ENCODE measurements at places on chromosomes 11 and 22.

DNA sequence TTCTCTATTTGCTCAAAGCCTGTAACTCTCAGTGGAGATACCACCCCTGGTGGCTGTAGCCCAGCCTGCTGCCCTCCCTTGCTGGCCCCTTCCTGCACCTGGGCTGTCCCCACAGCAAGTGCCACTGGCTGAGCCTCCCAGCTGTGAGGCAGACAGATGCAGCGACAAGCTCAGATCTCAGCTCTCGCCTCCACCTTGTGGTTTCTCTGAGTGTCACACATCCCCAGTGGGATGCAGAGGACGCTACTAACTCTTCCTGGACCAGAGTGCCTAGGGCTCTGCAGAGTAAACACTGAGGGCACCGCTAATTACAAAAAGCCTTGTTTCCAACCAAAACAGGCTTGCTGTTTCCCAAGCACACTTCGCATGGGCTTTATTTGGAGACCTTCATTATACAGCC, 8.9 kb downstream of the YPEL1 start:
- peak; percentile 53 for DNase-seq

DNA sequence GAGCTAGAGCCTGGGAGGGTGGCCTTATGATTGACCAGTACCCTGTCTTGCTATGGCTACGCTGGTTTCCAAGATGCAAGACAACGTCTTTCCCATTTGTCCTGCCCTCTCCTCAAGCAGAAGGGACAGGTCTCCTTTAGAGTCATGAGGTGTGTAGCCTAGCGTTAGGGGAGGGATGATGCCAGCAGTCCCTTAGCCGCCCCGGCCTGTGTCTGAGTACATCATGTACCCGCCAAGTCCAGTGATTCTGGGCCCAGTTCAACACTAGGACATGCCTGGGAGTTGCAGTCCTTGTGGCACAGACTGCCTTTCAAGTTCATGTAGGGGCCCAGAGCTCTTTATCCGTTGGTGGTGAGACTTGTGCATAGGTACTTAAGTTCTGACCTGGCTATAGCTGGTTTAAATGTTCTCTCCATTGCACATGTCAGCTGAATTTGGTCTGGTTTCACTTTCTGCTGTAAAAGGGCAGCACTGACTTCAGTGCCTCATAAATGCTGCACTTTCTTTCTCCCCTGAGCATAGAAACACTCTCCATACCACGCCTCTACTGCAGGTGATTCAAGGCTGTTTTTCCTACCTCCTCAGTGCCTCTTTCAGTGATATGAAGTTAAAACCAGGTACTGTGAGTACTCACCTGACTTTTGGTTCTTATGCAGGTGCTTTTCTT, 151.1 kb downstream of the METTL15 start:
- no peak for DNase-seq

DNA sequence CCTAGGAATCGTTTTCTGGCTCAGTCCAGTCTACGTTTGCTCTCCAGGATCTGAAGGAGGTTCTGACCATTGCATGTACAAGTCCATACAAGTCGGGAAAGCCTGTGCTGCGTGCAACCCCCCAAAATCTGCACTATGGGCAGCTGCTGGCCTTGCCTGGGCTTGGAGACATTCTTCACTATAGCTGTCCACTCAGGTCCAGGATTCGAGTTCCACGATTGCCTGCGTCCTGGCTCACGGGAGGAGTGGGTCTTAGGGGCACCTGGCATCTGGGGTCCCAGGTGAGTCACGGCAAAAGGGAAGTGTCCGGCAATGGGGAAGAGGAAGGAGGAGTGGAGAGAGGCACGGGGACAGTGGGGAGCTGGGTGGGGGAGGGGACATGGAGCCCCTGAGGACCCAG, 563.0 kb downstream of the BRD1 start:
- DNase-seq, result no peak

DNA sequence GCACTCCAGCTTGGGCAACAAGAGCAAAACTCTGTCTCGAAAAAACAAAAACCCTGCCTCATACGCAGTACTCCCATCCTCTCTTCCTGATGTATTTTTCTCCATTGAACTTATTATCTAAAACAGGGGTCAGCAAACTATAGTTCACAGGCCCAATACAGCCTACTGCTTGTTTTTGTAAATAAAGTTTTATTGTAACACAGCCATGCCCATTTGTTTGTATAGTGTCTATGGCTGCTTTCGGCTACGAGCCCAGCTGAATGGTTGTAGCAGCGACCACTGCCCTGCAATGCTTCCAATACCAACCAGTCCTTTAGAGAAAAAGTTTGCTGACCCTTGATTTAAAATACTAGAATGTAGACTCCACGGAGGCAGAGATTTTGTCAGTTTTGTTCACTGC, 6.1 kb downstream of the TXN2 start:
- DNase-seq, result no peak

DNA sequence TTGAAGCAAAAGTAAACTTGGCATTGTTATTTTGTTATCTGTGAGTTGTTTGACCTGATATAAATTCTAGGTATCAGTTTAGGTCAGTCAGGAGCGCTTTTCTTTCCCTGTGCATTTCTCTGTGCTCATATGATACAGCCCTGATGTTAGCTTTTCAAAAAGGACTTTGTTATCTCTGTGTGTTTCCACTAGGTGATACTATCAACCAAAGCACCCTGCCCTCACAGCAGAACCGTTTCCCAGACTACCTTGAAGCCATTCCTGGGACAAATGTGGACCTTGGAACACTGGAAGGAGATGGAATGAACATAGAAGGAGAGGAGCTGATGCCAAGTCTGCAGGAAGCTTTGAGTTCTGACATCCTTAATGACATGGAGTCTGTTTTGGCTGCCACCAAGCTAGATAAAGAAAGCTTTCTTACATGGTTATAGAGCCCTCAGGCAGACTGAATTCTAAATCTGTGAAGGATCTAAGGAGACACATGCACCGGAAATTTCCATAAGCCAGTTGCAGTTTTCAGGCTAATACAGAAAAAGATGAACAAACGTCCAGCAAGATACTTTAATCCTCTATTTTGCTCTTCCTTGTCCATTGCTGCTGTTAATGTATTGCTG, 87.7 kb upstream of the BIRC3 start:
- DNase-seq, result no peak

GRCh38 chr11:131815590-131815989, 445.2 kb downstream of the NTM start:
- no peak for DNase-seq

DNA sequence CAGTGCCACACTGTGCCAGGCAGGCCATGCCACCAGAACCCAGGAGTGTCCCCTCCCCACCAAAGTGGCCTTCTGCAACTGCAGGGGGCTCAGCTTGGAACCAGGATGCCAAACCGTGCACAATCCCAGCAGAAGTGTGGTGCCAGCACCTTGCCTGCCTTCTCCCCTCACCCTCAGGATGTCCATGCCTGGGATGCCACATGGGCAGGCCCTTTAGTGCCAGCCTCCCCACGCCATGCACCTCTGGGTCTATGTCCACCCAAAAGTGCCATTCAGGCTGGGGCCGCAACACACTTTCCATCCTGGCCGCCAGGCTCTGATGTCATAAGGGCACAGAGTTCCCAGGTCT, 8.7 kb upstream of the TBC1D22A start:
- no peak for DNase-seq

DNA sequence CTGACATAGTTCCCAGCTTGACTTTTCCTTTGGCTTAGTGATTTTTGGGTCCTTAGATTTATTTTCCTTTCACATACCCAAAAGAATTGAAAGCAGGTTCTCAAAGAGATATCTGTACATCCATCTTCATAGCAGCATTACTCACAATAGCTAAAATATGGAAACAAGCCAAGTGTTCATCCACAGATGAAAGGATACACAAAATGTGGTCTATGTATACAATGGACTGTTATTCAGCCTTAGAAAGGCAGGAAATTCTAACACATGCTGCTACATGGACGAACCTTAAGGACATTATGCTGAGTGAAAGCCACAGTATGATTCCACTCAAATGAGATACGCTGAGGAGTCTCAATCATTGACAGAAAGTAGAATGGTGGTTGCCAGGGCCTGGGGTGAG, 171.8 kb downstream of the IGLL1 start:
- no peak for DNase-seq

DNA sequence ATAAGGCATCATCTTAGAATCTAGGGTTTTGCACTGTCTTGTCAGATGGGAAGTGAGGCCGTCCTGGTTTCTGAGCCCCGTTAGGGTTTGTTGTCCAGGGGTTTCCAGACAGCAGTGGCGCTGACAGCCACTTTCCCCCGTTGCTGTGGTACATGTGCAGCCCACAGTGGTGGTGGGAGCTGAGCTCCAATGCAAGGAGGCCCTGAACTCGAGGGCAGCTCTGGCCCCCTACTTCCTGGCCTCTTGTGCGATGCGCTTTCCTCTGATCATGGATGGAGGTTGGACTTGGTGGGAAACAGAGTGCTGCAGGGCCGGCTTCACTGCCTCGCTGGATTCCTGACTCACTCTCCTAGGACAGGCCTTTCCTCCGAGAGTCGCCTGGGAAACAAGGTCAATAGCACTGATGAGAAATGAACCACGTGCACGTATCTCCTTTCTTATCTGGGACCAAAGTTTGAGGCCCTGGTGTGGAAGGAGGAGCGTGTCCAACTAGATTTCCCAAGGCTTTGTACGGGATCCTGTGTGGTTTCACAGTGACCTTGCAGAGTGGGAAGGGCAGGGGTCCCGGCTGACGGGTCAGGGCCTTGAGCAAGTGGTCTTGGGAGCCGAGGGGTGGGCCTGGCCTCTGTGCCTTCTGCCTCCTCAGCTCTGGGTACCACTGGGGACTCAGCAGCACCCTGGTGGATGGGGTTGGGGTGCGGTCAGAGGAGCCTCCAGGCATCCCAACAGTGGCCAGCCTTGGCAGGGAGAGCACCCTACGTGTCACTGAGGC, 3.7 kb downstream of the PHRF1 start:
- no peak for DNase-seq

DNA sequence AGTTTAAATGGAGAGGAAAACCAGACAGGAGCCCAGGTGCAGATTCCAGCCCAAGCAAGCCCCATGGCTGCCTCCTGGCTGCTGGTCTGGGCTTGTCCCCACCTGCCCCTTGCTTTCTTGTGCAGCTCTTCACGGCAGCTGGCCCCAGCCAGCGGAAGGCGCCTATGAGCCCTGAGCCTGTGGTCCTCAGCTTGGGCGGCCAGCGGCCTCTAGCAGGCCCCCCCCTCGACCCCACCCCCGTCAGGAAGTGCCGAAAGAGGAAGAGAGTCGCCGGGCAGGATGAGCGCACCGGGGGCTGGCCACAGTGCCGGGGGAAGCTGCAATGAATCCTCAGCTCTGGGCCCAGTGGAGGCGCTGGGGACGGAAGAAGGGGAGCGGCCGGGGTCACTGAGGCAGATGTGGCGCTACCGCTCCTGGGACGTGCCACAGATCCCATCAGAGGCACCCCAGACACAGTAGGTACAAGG, 2.1 kb upstream of the DGKZ start:
- no peak for DNase-seq

DNA sequence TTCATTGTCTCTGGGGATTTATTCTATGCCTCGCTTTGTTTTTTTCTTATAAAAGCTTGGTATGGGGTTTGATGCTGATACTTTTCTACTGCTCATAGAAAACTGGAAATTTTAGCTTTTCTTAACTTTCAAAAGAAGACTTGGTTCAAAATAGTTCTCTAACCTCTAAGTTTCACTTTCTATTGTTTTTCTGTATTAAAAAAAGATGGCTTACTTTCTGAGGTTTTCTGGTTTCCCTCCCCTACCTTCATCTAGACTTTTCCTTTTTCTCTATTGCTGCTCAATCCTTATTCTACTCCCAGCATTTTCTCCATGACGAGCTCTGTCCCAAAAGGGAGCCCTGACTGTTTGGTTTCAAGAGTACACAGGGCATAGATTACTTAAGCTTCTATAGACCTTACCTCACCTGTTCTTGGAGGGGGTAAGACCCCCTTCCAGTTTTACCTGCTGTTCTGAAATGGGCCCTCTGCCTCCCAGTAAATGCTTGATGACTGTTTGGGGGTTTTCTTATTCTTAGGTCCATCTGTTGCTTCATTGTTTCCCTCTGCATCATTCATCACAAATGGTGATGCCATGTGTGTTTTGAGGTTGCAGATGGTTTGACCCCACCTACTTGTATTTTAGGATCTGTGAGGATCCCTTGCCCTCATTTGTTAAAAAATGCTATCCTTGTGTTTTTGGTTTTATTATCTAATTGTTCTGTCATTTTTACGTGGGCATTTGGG, 29.5 kb downstream of the DNHD1 start:
- DNase-seq, result no peak

GRCh38 chr22:28822930-28823551, 22.7 kb upstream of the XBP1 start:
- DNase-seq, result peak; percentile 41

GRCh38 chr11:131481971-131482370, 111.6 kb downstream of the NTM start:
- DNase-seq, result no peak

GRCh38 chr11:117603932-117604331, 193.1 kb downstream of the DSCAML1 start:
- no peak for DNase-seq

DNA sequence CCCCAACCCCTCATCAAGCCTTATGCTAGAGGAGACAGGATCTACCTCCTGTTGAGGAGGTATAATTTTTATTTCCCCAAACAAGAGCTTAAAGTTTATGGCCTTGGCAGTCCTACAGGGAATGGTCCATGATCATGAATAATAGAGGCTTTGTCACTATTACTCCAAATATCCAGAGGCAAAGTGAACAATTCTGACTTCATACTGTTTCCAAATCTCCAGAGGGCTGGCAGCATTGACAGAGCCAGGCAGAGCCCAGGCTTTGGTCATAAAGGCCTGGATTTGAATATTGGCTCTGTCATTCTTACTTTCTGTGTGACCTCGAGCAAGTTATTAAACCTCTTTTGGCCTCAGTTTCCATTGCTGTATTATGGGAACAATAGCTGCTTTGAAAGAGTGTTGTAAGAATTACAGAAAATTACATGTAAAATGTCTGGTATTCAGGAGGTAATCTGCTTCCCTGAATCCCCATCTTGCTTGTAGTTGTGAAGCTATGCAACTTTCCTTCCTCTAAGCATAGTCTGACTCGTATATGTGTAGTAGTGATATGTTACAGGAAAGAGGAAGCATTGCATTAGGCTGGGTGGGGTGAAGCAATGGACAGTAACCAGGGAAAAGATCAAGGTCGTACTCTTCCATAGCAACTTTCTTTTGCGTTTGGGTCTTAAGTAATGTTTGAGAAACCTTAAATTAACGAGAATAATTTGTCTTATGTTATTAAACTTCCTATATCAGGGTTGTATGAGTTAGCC, 88.8 kb downstream of the CD44 start:
- no peak for DNase-seq

DNA sequence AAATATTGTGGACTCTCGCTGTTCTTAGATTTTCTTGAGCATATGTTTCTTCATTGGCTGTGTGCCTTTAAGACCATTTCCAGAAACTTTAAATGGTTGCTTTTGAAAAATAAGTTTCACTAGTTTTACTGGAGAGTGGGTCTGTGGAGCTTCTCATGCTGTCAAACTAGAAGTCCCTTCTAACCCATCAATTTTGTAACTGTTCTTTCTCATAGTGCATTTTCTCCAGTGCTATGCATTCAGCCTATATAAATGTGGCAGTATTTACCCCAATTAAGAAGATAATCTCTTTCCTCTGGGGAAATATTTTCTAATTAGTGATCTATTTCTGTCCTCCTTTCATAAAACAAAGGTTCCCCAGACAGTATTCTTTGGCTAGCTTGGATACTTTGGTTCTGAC, 97.9 kb upstream of the RRM1 start:
- DNase-seq, result no peak

GRCh38 chr22:45512363-45512762, 9.7 kb downstream of the FBLN1 start:
- DNase-seq, result no peak

All from CD4-positive, alpha-beta T cell treated with Interleukin-10 for 1 hour (primary cell).